ENCODE measurements at places on chromosomes 11 and 22.

DNA sequence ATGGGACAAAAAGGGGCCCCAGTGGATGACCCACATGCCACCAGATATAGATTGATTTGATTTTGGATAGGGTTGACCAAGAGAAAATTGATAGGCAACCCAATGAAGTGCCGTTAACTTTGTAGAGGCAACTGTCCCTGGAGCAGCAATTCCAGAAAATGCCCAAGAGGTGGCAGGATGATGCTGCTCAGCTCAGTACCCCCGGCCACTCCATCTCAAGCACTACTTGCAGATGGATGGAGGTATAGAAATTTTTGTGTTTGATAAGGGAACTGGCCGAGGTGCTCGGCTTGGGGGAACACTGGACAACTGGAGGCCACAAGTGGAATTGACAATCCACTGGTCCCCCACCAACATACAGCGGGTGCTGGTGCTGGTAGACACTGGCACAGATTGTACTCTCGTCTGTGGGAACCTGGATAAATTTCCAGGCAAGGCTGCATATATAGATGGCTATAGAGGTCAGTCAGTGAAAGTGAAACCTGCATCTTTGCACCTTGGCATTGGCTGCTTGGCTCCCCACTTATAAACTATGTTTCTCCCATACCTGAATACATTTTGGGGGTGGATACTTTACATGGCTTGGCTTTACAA, 86.3 kb downstream of the CCDC83 start:
- DNase-seq, result peak; percentile 58

GRCh38 chr11:109853156-109853776, 239.9 kb upstream of the ZC3H12C start:
- DNase-seq, result no peak

DNA sequence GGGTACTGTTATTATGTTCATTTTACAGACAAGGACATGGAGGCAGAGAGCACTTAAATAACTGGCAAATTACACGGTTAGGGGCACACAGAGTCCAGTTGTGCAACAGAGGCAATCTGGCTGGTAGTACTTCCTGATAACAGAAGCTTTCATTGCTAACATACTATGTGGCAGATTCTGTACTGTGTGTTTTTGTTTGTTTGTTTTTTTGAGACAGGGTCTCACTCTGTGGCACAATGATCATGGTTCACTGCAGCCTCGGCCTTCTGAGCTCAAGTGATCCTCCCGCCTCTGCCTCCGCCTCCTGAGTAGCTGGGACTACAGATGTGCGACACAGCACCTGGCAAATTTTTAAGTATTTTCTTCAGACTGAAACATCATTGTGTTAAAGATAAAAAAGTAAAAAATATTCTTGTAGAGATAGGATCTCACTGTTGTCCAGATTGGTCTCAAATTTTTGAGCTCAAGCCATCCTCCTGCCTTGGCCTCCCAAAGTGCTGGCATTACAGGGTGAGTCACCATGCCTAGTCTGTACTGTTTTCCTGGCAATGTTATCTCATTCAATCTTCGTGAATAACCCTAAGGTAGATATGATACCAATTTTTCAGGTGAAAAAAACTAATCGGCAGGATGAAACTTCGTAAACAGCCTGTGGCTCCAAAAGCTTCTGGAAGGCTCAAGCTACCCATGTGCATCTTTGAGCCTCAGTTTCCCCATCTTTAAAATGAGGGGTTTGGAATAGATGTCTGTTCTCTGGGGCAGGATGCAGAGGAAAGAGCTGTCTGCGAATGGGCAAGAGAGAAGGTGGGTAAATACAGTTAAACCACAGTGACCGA, 921 bp upstream of the NUCB2 start:
- DNase-seq, result no peak

- DNase-seq, result no peak
Measured at GRCh38 chr22:32744176-32744959, 57.1 kb upstream of the TIMP3 start.

DNA sequence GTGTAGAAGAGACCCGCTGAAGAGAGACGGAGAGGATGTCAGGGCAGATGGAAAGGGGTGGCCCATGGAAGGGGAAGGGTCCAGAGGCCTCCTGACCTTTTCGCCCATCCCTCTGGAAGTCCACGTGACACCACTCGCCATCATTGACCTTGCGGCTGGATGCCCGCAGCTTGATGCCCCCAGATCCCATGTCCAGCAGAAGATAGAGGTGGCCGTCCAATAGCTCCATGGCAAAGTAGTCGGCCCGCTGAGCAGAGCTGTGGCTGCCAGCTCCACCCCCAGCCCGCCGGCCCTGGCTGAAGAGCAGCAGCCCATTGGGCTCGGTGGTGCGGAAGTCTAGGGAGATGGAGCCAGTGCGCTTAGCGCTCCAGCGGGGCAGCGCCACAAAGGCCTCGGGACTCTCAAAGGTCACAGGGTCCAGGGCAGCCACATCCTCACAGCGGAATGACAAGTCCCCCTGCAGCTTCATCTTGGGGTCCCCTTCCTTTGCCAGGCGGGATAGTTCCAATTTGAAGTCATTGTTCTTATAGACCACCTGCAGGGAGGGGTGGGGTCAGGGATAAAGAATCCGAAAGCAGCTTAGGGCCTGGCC, 55.7 kb downstream of the NRXN2 start:
- no peak for DNase-seq

- no peak for DNase-seq
Measured at GRCh38 chr11:129435499-129436245, 60.0 kb downstream of the BARX2 start.
